ENCODE measurements at places on chromosomes 6 and 20. TPM values are rescaled to one million over a fixed set of nuclear protein-coding genes. Genes with fewer than 3 reads are reported as not detected.

Gene ANKRD66
- not detected for total RNA-seq

Gene RCAN2
- total RNA-seq, result not detected

Gene LY6G5C
- total RNA-seq, result 1.4 TPM

Gene KHDC1L
- 0.32 TPM for total RNA-seq

Gene SOBP
- total RNA-seq, result 1.6 TPM

Gene CST9L
- total RNA-seq, result not detected

Gene LY6G6D
- total RNA-seq, result not detected

Gene HSPA1B
- 284 TPM for total RNA-seq

Gene FLRT3
- total RNA-seq, result 1.7 TPM

Gene BNIP5
- total RNA-seq, result not detected

Gene AIF1
- not detected for total RNA-seq

Gene EBF4
- total RNA-seq, result 2.7 TPM

Gene IL17F
- not detected for total RNA-seq

Gene CRISP3
- not detected for total RNA-seq

Gene CPNE5
- total RNA-seq, result not detected

Gene SYTL3
- total RNA-seq, result 1.8 TPM

Gene OXT
- total RNA-seq, result not detected

Gene BPIFB2
- total RNA-seq, result not detected

Gene COL11A2
- total RNA-seq, result 1.5 TPM

Gene BPIFB4
- total RNA-seq, result not detected

Gene ADGRB3
- total RNA-seq, result not detected

Gene RUNX2
- total RNA-seq, result 1.2 TPM

Gene DDO
- total RNA-seq, result not detected

Gene PGC
- not detected for total RNA-seq

Gene CLPSL2
- 0.78 TPM for total RNA-seq

Gene DEFB132
- not detected for total RNA-seq

Gene SCUBE3
- 0.07 TPM for total RNA-seq

Gene PSORS1C1
- total RNA-seq, result 3.7 TPM

Gene NHSL1
- 4.1 TPM for total RNA-seq

Gene GATA5
- 0.29 TPM for total RNA-seq

Gene CCN6
- total RNA-seq, result not detected

Gene PTK6
- 2.8 TPM for total RNA-seq

Gene DEFB128
- total RNA-seq, result not detected

Gene PRL
- total RNA-seq, result not detected

Gene TREML1
- total RNA-seq, result not detected

Gene ECT2L
- not detected for total RNA-seq

Gene STMN3
- 10.4 TPM for total RNA-seq

Gene PRKN
- not detected for total RNA-seq

Gene FITM2
- total RNA-seq, result 7.5 TPM

Gene HLA-DRB1
- total RNA-seq, result not detected

Gene NKAPL
- total RNA-seq, result not detected

Gene SLC35F1
- total RNA-seq, result not detected

Gene SNAP91
- 0.14 TPM for total RNA-seq

Gene EDN1
- 57.2 TPM for total RNA-seq
